ENCODE measurements at places on chromosomes 2 and 18.

DNA sequence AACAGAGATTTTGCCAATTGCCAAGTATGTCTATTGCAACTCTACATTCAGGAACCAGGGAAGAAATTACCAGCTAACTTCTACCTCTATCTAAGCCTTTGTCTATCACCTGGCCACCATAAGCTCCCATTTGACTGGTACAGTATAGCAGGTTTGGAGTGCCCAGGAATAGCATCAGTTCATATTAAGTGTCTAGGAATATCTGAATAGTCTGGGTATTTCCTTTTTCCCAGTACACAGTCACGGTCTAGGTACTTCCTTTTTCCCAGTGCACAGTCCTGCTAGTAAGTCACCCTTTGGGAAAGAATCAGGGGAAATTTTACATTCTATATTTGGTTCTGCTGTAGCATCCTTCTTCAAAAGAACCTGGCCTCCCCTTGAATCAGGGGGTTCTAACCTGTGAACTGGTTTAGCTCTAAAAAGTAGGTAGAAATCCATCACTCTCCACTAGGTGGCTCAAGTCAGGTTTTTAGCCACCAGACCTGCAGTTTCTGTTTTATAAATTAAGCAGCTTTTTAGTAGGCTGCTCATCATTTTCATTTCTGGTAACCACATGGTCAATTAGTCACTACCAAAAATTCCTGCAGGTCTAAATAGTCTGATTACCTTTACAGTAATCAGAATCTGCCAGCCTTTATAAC, 49.3 kb upstream of the DNAJC10 start:
- peak; percentile 38 for DNase-seq

DNA sequence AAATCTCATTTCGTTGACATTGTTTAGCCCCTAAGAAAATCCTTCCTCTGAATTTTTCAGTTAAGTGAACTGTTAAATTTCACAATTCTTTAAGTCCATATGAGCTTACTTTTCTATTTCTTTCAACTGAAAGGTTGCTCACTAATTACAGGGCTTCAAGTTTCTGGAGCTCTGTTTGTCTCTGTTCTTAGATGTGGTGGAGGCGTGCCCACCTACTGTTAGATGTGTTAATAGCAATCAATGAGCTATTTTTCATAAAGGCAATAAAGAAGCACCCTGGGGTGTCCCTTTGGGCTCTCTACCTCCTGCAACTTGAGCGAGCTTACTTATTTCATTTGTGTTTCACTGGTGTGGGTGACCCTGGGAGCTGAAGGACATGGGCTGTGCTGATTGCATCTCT, 25.0 kb downstream of the CREG2 start:
- DNase-seq = peak; percentile 17

GRCh38 chr2:70670626-70671025, 97.4 kb downstream of the ADD2 start:
- no peak for DNase-seq

- DNase-seq = no peak
Measured at GRCh38 chr2:220628252-220628651, 943.9 kb downstream of the EPHA4 start.

- DNase-seq = peak; percentile 60
Measured at GRCh38 chr2:72579591-72580180, 246.1 kb downstream of the EXOC6B start.

- no peak for DNase-seq
Measured at GRCh38 chr2:143498496-143498895, 369.3 kb downstream of the ARHGAP15 start.

GRCh38 chr2:3170792-3171455, 206.7 kb downstream of the EIPR1 start:
- no peak for DNase-seq

DNA sequence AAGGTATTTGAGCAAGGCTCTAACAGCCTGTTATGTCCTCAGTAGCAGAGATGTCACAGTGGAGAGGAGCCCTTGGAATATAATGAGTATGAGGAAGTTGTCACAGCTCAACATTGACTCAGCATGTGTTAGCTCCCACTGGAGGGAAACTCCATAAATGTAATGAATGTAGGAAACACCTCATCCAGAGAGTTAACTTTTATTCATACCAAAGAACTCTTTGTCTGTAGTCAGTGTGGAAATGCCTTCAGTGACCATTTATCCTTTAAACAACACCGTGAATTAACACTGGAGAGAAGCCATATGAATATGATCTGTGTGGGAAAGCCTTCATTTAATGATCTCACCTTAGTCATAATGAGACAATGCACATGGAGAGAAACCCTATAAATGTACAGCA, 59.7 kb downstream of the CYP1B1 start:
- no peak for DNase-seq

DNA sequence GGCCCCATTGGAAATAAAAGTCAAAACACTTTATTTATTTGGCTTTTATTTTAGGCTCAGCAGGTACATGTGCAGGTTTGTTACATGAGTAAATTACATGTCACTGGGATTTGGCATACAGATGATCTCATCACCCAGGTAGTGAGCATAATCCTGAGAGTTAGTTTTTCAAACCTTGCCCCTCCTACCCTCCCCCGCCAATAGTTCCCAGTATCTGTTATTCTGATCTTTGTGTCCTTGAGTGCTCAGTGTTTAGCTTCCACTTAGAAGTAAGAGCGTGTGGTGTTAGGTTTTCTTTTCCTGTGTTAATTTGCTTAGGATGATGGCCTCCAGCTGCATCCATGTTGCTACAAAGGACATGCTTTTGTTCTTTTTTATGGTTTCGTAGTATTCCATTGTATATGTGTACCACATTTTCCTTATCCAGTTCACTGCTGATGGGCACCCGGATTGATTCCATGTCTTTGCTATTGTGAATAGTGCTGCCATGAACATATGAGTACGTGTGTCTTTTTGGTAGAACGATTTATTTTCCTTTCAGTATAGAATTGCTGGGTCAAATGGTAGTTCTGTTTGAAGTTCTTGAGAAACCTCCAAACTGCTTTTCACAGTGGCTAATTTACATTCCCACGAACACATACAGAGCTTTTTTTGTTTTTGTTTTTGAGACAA, 47.9 kb downstream of the ARMC9 start:
- no peak for DNase-seq

DNA sequence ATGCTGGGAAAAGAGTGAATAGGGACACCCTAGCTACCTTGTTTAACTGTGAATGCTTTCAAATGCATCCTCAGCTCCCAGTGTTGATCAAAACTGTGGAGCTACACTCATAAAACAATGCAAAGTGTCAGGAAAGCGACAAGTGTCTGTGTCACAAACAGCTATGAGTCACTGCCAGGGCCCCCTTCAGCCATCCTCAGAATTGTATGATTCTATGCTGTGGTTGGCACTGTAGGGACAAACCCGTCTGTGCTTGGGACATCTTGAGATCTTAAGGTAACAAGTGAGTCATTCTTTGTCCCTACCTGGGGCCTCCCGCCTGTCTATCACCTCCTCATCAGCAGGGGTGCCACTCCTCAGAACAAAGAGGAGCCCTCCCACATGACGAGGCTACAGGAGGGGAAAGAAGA, 42.4 kb downstream of the KLF7 start:
- DNase-seq = no peak

GRCh38 chr18:59656373-59656887, 40.8 kb downstream of the CCBE1 start:
- no peak for DNase-seq

All from NCI-H146 (cell line).